WTC11 (cell line): ENCODE measurements at places on chromosomes 7 and 10. TPM values are rescaled to one million over a fixed set of nuclear protein-coding genes. Genes with fewer than 3 reads are reported as not detected.

The ETV1 gene
- 74.9 to 81.4 TPM (median 76.6 TPM) in 3 replicates for total RNA-seq

The SMNDC1 gene
- total RNA-seq, result 37.7 to 55.9 TPM (median 40.2 TPM) in 3 replicates

The DRGX gene
- total RNA-seq, result not detected in 3 replicates

The ANKRD7 gene
- total RNA-seq, result 1.7 to 3.5 TPM (median 1.9 TPM) in 3 replicates

The BLOC1S2 gene
- total RNA-seq, result 47.6 to 54.1 TPM (median 52.4 TPM) in 3 replicates

The CUBN gene
- total RNA-seq, result 0.18 to 0.46 TPM (median 0.27 TPM) in 3 replicates

The KAZALD1 gene
- 9.6 to 19.2 TPM (median 10.2 TPM) in 3 replicates for total RNA-seq

The CNPY1 gene
- total RNA-seq, result 0.09 TPM in 2 of 3 replicates, not detected in the other

The HOXA6 gene
- not detected in 3 replicates for total RNA-seq

DNA sequence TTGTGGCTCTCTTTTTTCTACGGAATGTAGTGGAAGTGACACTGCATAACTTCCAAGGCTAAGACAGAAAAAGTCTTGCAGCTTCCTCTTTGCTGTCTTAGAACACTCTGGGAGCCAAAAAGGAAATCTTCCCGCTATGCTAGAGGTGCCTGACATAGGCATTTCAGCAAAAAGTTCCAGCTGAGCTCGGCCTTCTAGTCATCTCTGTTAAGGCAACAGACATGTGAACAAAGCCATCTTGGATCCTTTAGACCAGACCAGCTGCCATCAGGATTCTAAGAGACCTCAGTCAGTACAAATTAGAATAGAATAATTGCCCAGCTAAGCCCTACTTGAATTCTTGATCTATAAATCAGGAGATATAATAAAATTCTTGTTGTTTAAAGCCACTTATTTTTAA lies 16.3 kb upstream of the COL1A2 start:
- no peak for DNase-seq

DNA sequence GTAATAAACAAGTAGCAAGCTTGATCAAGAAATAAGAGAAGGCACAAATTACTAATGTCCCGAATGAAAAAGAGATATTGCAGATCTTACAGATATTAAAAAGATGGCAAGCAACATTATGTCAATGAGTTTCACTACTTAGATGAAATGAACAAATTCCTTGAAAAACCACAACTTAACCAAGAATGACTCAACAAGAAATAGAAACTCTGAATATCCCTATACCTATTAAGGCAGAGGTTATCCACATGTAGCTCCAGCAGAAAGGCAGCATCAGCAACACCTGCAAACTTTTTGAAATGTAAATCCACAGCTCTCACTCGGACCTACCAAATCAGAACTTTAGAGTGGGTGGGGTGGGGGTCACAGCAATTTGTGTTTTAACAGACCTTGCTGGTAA lies 33.6 kb downstream of the PDE1C start:
- no peak for DNase-seq

DNA sequence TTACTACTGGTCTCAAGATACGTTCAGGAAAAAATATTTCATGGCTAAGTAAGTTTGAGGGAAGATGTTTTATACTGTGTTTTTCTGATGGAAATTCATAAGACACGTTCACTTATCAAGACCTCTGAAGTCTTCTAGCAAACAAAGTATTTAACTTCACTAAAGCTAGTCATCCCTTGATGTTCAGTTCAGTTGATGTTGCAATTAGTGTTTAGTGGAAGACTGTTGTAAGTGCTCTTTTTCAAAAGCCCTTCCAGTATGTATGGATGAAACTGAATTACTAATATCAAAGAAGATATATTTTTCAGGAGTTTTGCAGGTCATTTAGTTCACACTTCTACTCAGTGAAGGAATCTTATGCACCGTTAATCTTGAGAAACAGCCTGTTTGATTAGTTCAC lies 25.1 kb downstream of the CUL1 start:
- DNase-seq, result no peak

DNA sequence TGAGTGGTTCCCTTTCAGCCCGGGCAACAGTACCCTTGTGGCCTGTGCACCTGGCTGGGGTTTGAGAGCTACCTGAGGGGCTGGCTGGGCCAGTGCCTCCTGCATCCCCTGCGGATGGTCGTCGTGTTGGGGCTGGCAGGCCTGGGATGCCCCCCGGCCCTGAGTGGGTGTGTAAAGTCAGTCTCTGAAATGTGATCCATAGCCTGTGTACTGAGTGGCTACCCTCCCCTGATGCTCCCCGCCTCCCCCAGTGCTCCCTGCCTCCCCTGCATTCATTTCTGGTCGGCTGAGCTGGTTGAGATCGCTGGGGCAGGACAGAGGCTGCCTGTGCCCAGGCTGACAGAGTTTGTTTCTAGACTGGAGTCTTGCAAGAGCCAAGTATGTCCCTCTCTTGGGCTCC lies 9.3 kb downstream of the ZNF316 start:
- no peak for DNase-seq

DNA sequence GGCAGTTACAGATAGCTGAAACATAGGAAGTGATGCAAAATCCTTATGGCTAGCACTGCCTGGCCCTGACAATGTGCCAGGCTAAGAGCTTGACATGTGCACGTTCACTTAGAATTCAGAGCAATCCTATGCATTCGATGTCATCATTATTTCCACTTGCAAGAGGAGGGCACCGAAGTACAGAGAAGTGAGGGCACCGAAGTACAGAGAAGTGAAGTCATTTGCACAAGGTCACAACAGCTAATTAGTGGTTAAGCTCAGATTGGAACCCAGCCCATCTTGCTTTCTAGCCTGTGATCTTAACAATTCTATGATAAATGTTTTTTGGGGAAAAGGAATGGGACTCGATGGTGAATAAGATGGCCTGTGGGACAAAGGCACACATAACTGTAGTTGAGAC lies 73.4 kb downstream of the ARHGAP22 start:
- no peak for DNase-seq

GRCh38 chr7:119999738-120000475 lies 273.1 kb upstream of the KCND2 start:
- no peak for DNase-seq

DNA sequence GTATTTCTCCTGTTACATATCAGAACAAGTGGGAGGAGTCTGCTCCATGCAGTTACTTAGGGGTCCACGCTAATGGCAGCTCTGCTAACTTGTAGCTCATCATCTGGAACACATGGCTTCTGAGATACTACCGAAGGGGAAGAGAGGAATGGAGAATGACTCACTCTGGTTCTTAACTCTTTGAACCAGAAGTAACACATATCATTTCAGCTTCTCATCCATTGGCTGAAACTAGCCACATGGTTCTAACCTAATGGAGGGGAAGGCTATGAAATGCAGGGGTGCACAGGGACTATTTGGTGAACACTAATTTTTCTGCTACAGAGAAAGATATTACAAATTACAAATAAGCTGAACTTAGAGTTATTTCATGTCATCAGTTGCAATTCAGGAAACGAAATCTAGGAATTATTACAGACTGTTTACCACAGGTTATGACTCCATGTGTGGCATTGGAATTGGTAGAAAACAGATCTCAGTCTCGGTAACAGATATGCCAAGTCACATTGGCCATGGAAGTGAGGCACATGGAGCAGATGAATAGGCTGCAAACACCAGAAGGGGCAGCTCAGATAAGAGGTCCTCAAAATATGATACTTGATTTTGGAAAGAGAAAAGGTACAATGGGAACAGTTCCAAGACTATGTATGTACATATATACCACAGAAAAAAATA lies 9.4 kb upstream of the KAT6B start:
- no peak for DNase-seq

DNA sequence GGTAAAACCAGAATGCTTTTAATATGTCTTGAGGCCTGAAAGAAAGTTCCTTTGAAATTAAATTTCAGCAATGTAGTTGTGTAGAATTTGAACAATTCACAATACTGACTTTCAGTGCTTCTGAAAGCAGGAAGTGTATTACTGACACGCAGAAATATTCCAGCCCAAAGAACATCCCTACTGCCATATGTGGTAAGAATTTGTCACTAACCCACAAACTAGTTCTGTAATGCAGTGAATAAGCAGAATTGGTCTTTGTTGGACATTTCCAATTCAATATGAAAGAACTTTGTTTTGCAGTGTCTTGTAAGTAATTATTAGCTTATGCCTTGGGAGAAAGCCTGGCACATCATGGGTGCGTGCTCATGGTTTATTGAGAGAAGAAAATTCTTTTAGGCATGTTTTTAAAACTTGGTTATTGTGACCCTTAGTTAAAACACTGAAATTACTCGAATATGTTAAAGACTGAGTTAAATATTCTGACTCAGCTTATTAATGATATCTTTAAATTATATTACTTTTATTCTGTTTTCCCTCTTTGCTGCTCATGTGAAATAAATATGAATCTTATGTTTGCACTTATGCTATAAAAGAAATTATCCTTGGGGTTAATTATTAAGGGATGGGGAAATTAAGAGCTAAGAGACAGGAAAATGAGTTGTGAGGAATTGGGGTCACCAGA lies 33.4 kb downstream of the PTPN12 start:
- no peak for DNase-seq

- no peak for DNase-seq
Observed at GRCh38 chr7:158033196-158033595, 554.4 kb downstream of the PTPRN2 start.

- DNase-seq, result no peak
Observed at GRCh38 chr10:1215862-1216573, 159.8 kb downstream of the WDR37 start.

GRCh38 chr7:153503093-153503492 lies 549.1 kb upstream of the DPP6 start:
- no peak for DNase-seq

GRCh38 chr7:17407229-17407628 lies 108.8 kb downstream of the AHR start:
- DNase-seq, result no peak

DNA sequence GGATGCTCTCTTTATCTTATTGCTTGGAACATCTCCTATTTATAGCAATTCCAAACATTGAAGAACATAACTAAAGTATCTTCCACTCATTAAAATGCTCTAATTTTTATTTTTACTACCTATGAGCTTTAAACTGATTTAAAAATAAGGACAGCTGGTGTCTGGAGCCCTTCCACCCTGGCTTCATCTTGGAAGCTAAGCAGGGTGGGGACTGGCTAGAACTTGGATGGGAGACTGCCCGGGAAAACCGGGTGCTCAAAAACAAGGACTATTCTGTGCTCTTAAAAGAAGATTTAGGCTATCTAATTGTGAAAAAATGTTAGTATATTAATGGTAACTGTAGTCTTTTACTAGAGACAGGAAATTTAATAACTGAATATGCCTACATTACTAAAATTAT lies 69.2 kb downstream of the ARMC3 start:
- DNase-seq, result peak; percentile 41

- DNase-seq, result no peak
Observed at GRCh38 chr7:107779647-107780099, 23.4 kb downstream of the SLC26A3 start.
